ENCODE measurements at places on chromosomes 4 and X.

- DNase-seq: no peak
Measured at GRCh38 chrX:18146954-18147353, 73.7 kb downstream of the BEND2 start.

DNA sequence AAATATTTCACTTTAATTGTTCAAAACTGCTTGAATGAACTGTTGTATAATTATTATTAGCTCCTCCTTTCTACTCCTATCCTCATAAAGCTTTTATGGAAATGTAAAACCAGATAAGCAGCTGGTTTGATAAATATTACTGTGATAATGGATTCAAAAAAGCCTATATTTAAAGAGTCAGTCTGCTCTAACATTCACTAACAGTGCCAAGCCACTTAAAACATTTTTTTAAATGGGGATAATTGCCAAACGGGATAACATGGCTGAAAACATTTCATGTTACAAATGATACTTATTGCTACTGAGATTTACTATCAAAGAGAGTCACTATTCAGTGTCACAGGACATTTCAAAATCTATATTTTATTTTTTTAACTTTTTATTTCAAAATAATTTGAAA lies 17.4 kb downstream of the ARHGAP24 start:
- DNase-seq: no peak

DNA sequence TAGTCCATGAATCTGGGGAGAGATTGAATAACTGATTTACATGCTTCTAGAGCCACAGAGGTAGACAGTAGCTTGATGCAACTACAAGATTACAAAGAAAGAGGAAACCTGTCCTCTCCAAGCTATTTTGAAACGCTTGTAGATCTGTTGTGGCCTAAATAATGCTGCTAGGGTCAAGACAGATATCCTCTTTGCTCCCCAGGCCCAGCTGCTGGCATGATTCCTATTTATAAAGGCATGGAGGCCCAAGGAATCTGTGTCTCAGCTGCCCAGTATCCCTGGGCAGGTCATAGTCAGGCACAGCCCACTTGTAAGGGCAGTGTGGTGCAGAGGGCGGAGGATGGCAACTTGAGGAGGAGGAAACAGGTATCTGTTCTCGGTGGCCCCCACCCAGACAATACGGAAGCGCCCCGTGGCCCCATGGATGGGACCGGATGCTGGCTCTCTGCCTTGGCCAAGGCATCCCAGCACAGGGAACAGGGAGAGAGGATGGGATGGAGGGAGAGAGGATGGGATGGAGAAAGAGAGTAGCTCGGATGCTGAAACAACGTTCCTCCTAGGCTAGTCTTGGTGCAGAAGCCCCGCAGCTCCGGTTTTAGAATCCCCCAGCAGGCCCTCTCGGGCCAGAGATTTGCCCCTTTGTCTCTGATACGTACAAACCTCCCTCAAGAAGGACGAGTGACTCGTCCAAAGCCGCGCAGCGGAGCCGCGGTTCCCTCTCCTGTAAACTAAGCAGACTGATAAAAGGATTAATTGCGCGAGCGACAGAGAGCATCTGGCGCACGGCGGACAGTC lies 767 bp upstream of the SMIM20 start:
- DNase-seq: peak; percentile 8

- DNase-seq: no peak
Measured at GRCh38 chr4:138248058-138248457, 5.9 kb upstream of the SLC7A11 start.

DNA sequence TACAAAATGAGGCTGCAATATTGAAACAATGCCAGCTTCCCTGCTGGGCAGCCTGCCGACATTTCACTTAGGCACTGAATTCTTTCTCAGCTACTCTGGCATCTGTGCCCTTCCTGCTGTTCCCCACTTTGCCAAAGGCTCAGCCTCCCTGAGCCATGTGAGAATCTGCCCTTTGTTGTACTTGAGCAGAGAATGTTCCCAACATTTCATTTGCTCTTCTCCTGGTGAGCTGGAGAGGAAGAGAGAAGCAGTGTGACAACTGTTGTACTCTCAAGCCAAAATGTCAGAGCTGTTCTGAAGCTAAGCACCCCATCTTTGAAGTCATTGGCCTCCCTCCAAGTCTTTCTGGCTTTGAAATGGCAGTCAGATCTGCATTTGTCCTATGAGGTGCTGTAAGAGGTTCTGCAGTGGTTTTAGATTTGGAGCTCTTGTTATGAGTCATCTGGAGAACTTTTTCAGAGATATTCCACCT lies 32.5 kb downstream of the LANCL3 start:
- DNase-seq: no peak

GRCh38 chrX:130330706-130331105 lies 9.0 kb upstream of the SLC25A14 start:
- no peak for DNase-seq

- no peak for DNase-seq
Measured at GRCh38 chr4:25351777-25352416, 25.2 kb upstream of the ANAPC4 start.

GRCh38 chr4:105858466-105859040 lies 36.7 kb upstream of the NPNT start:
- no peak for DNase-seq

Measured in esophagus squamous epithelium (tissue), 5 donors.